ENCODE measurements at places on chromosomes 3 and 15.

DNA sequence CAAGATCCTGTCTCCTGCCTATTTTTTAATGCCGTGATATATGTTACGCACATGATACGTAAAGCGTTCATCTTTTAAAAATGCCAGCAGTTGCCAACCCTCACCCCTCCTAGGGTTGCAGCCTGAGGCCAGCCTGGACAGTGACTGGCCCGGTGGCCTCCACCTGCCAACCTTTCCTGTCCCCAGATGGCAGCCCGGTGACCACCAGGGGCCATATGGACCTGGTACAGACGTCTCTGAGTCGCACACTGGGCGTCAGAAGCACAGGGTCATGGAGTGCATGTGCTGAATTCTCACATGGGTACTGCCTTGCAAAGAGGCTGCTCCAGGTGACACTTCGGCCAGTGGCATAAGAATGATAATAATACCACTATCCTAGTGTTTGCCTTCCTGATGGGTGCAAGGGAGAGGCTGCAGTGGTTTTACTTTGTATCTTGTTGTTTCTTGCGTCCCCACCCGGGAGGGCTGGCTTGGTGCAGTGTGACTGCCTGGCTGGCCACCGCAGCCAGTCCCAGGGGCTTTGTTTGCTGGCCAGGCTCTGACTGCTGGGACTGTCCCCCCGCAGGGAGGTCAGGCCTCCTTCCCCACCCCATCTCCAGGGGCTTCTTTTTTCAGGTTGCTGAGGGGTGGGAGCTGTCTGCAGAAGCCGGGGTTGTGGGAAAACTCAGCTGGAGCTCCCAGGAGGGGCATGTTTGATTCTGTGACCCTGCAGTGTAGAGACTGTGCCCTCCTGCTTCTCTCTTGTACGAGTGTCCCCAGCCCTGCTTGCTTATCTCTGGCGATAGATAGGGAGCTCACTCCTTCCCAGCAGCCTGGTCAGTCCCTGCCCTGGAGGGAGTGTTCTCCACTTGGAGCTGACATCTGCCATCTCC is 16.9 kb downstream of the FBLN2 start:
- DNase-seq: no peak

DNA sequence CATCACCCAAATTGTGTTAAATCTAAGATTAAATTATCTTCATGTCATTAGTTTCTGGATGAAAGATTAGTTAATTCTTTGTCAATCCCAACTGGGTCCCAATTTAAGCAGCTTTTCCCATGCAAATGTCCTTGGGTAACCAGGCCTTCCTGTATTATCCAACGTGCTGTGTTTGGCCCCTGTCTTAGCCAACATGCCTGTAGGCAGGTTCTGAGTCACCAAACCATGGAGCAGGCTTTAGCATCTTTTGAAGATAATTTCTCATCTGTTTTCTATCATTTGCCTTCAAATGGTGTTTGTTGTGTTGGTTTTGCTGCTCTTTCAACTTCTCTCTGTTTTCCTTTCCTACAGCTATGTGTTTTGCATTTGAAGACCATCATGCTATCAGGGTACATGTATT is 216.2 kb downstream of the ITPR1 start:
- DNase-seq: no peak

- no peak for DNase-seq
Observed at GRCh38 chr3:78906930-78907329, 860.9 kb downstream of the ROBO1 start.

DNA sequence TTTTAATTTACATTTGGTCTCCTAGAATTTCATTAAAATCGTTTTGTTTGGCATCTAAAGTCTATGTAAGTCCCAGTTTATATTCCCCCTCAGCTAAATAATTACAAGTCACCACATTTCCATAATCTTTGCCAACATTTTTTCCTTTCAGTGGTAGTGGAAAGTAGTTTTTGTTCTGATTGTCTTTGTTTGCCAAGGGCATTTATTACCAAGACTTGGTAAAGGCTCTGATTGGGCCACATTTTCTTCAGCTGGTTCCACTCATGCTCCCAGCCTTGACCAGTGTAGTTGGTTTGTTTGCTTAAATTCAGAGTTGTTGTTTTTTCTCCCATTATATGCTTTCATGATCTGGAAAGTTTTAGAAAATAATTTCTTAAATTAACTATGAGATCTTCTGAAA is 153.4 kb upstream of the MME start:
- DNase-seq: no peak

GRCh38 chr3:182527745-182528144 is 265.6 kb upstream of the ATP11B start:
- DNase-seq: no peak

- no peak for DNase-seq
Observed at GRCh38 chr15:52008698-52009434, 10.2 kb upstream of the MAPK6 start.

- DNase-seq: no peak
Observed at GRCh38 chr3:29212789-29213433, 68.0 kb upstream of the RBMS3 start.

- no peak for DNase-seq
Observed at GRCh38 chr15:87224404-87224803, 1032.1 kb downstream of the NTRK3 start.

DNA sequence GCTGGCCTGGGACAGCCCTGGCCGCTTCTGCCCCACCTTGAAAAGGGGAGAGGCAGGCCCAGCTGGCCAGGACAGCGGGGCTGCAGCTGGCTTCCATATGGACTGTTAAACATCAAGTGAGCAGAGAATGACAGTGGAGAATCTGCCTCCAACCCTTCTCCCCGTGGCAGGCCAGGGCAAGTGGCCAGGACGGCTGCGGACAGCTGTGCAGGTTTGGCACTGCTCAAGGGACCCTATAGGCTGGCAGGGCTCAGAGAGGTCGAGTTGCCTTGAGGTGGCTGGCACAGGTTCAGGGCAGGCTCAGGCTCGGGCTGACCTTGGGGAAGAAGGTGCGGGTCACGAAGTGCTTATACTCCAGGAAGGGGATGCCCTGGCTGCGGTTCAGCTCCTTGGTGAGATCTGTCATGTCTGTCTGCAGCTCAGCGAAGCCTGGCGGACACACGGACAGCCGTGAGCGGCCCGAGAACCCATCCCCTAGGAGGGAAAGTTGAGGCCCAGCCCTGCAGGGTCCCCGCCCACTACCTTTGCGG is 24.3 kb downstream of the H1-8 start:
- DNase-seq: no peak

DNA sequence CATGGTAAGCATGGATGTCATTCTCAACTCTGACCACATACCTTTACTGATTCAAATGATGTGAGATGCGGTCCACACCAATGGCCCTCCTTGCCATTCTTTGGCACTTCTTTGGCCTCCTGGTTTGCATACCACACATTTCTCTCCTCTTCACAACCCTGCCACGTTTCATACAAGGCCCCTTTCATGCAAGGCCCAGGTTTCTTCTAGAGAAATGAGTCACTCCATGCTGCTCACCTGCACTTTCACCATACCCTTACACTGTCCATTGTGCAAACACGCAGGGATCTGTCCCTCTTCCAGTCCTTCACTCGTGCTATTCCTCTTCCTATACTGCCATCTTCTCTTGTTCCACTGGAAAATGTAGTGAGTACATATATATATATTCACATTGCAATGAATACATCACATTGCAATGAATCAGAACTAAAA is 24.4 kb upstream of the SLC24A5 start:
- no peak for DNase-seq

DNA sequence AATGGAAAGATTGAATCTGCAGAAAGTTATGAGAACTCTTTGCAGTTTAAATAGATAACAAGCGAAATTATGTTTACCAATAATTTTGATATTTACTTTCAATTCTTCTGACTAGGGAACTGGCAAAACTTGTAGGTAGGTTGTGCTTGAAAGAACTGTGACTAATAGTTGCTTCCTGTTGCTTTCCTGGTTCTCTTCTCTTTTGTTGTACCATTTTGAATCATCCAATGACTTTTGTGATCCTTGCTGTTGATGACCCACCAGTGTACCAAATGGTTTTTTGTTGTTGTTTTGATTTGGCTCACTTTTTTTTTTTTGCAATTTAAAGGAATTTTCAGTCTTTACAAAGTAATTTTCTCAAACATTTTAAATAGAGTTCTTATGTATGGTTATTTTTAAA is 64.9 kb upstream of the DCBLD2 start:
- no peak for DNase-seq

DNA sequence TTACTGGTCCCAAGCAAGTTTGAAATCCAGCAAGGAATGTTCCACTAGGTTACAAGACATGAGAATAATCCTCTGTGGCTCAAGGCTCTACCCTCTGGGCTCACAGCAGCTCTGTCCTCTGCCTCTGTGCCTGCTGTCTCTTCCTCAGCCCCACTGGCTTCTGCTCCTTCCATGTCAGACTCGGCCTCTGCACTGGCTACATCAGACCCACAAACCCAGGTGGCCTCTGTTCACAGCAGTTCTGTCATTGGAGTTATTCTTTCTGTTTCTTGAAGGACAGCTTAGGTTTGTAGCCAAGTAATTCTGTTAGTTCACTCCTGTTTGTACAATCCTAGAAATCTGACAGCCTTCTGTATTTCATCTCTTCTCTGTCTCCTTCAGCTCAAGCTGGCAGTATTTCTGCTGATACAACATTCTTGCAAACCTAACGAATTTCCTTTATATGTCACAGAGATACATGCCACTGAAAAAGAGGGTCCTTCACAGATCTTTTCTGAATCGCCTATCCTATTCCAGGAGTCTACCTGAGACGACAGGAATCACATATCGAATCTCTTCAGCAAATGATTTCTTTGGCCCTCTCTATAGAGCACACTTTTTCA is 227.8 kb upstream of the PLSCR5 start:
- no peak for DNase-seq

DNA sequence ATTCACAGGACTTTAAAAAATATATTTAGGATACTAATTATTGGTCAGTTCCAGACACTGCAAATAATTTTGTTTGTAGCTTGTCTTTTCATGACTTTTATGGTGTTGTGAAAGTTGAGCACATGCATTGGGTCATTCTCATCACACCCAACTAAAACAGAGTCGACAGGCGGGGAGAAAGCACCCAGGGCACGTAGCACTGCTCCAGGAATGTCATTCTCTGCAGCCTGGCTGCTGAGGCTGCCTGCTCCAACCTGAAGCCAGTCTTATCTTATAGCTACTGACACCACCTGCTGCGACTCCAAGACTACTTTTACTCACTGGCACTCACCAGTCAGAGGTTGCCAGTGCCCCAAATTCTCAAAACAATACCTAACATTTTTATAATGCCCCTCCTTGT is 56.9 kb downstream of the ACAD9 start:
- DNase-seq: no peak

- no peak for DNase-seq
Observed at GRCh38 chr3:181998828-181999227, 287.1 kb downstream of the SOX2 start.

GRCh38 chr3:66010739-66011655 is 27.7 kb downstream of the MAGI1 start:
- DNase-seq: no peak

DNA sequence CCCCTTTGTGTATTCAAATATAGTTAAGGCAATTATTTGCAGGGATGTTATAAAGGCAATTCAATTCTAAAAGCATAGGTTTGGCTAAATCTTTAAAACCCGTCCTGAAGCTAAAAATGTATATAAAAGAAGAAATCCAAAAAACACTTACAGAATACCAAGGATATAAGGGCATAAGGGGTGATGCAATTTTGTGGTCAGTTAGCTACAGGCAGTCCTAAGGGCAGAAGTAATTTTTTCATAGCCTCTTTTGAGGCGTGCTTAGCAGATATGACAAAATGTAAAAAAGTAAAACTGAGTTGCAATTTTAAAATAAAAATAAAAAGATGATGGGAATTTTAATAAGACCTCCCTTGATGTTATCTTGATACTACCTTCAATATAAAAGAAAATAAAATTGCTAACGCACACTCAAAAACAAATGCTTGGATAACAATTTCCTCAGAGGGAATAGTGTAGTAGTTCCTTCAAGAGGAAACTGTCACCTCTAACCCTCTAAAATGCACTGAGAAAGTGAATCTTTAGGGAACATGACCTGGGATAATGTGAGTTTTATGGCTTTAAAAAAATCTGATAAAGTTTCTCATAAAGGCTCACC is 104.2 kb downstream of the MYH15 start:
- no peak for DNase-seq

- DNase-seq: no peak
Observed at GRCh38 chr3:32951410-32951811, at the start of gene CCR4. Gene CCR4, plus strand, starts transcription at chr3:32951644. Its CDS starts 1,779 bp downstream, at chr3:32953423.

DNA sequence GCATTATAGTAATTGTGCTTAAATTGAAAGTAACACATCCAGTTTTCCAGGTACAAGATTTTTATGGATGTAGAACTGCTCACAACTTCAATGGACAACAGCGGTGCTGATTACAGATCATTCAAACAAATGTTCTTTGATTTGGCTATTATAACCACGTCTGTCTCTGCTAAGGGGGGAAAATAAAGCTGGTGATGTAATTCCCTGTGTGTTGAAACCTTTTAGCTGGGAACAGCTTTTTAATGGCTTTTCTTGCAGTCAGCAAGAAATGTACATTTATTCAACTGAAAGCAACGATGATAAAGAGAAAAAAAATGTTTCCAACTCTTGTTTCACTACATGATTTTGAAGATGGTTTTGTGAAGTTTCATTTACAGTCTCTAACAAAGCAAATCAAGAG is 431.9 kb upstream of the AGTR1 start:
- DNase-seq: no peak

Measured in NCI-H460 (cell line).